ENCODE measurements at places on chromosomes 7 and 10.

- DNase-seq, result no peak
Measured at GRCh38 chr7:107666790-107667189, 6.2 kb downstream of the SLC26A4 start.

GRCh38 chr7:148306759-148307158, 283.8 kb upstream of the C7orf33 start:
- no peak for DNase-seq

- no peak for DNase-seq
Measured at GRCh38 chr7:104936546-104936945, 77.5 kb upstream of the KMT2E start.

DNA sequence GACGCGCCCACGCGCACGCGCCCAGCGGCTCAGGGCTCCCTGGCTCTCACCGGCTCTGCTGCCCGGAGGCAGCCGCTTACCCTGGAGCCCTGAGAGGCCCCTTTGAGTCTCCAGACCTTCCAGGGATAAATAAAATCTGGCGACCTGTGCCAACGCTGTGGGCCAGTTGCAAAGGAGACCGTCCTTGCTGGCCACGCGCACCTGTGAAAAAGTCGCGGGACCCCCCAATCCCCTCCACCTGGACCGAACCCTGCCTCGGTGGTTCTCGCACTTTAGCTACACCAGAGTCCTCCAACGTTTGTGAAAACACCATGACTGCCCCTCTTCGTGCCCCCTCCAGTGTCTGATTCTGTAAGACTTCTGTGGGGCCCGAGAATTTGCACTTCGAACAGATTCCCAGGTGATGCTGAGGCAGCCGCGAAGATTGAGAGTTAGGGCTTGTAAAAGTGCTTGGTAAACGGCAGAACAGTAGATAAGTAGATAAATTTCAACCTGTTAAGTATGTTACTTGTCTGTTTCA, 102.4 kb upstream of the SVIL start:
- no peak for DNase-seq

DNA sequence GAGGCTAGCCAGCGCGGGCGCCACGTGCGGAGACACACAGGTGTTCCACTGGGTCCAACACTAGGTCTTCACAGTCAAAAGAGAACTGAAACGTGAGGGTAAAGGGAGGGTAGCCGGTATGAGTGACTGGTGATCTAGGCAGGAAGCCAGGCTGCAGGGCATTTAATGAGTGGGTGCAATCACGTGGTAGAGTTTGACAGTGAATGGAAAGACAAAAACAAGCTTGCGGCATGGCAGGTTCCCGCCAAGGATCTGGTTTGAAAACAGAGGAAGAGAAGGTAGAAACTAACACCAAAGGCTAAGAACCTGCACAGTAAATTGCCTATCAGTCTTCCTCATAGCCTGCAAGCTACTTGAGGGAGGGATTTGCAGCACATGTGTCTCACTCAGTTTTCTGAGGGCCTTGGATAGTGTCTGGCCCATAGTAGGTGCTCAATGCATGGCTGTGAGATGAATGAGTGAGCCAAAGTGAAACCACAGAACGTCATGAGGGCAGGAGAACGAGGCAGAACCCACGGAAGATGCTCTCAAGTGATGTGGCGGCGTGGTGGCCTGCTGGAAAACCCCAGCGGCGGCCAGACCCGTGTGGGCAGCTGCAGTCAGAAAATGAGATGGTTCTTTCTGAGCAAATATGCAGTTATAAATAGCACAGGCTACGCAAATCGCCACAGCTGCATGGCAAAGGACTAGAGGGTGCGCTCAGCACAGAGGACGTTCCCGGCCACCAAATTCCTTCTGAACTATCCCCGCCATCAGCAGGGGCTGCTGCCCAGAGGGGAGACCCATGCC, 183.6 kb upstream of the NFE2L3 start:
- no peak for DNase-seq

DNA sequence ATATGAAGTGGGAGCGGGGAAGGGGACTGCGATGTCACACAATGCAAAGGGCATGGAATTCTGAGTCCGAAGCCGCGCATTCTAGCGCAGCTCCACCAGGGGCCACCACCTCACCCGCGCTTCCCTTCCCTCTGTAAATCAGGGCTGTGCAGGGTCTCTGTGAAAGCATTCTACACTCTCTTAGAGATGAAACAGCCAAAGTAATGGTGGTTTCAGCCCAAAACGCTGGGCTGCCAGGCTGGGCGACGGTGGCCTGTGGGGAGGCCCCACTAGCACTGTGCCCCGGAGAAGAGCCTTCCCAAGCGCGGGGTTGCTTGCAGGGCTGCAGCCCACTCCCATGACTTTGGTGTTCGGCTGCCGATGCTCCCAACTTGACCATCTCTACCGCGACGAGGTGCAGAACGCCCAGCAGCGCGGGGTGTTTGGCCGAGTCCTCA, 11.4 kb downstream of the ATG9B start:
- DNase-seq, result peak; percentile 52

DNA sequence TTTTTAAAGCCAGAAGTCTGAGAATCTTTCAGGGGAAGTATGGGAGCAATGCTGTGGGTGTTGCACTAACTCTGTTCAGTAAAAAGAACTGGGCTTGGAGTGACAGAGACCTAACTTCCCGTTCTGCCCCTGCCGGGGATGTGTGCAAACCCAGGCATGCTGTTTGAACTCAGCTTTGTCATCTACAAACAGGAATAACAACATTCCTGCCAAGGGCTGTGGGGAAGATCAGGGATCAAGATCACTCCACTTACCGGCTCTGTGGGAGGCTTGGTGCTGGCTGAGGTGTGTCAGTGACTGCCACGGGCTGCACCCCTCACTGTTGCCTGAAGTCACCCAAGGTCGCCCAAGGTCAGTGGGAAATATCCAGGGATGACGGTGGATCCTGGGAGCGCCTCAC, 23.1 kb upstream of the DRGX start:
- no peak for DNase-seq

Data from NCI-H526 (cell line).